ENCODE measurements at places on chromosomes 5 and 9.
A peak's percentile ranks its signal among the peaks of the same experiment; 100 is the strongest.

- no peak for DNase-seq
Observed at GRCh38 chr5:91264311-91265051, 118.6 kb downstream of the ARRDC3 start.

DNA sequence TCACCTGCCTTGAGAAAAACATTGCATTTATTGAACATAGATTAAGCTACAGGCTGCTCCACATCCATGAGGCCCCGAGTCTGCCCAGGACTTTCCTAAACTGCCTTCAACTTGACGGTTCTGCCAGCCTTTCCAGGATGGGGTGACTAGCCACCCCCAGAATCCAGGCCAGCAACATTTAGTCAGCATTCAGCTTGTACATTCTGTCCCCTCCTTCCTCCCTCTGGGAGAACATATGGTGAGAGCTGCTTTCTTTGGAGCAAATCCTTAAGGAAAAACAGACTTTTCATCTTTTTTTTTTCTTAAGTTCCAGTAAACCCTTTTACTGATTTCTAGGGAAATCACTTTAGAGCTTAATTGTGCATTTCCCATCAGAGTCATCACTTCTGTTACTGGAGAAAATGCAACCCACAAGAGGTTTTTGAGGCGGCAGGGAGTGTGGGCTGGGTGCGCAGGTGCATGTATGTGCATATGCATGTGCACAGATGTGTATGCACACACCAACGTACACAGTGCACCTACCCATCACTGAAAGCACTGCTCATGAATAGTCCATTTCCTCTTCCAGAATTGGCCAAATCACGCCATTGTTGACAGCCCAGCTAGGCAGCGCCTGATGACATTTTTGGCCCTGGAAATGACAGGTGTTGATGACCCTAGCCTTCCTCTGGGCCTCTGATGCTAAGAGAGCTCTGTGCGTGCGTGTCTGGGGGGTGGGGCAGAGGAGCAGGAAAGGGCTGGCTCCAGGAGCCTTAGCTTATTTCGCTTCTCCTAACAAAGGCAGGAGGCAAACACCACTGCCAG, 145.6 kb downstream of the HSD17B3 start:
- DNase-seq = no peak

GRCh38 chr5:54619731-54620130, 102.2 kb downstream of the SNX18 start:
- no peak for DNase-seq

GRCh38 chr5:36228505-36228904, 13.2 kb downstream of the NADK2 start:
- no peak for DNase-seq

DNA sequence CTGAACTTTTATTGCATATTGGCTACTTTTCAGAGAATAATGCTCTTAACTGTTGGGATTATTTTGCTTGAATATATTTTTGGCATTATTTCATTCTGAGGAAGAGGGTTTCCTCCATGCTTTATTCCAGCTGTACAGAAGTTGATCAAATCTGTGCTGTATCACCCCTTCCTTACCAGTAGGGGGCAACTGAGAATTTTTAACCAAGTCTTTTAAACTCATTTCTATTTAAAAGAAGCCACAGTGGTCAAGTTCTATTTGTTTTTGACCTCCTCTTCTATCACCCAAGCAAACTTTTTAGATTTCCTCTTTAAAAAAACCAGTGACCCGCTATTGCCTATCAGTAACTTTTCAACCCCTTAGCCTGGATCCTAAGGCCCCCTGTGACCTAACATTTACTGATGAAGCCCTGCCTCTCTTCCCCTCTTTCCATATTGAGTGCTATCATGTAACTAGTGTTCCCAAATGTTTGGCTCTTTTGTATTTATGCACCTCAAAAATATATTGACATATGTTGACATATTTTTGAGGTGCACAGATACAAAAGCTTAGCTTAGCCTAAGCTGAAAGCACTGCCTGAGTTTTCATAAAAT, 80.6 kb downstream of the FBXO4 start:
- no peak for DNase-seq

- DNase-seq = peak; percentile 29
Observed at GRCh38 chr5:42944989-42945388, 95.1 kb downstream of the ANXA2R start.

DNA sequence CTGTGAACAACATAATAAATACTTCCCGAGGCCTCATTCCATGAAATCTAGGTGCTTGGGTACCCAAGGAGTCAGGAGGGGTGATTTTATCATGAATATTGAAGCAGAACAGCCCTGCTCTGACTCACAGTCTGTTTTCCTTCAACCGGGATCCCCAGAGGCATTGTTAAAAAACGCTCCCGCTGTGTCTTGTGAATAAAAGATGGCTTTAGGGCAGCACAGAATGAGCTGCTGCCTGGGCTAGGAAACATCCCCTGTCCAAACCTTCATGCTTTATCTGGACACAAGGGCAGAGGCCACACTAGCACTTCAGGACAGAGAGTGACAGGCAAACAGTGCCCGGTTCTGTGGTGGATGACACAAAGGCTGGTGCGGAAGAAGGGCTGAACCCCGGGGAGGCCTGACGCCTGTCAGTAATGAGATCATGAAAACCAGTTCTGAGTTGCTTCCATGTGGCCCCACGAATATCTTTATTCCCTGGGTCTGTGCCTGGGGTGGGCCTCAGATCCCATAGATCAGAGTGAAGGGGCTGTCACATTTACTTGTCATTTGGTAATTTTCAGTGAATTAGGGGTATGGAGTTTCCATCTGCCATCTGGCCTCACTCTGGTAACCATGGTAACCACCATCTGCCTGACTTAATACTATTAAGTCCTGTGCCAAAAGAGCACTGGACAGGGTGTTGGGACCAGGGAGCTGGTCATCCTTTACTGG, 2.6 kb downstream of the IGFBPL1 start:
- DNase-seq = peak; percentile 55

GRCh38 chr9:13446286-13446937, 166.9 kb upstream of the MPDZ start:
- DNase-seq = no peak

GRCh38 chr9:18606846-18607245, 132.9 kb downstream of the ADAMTSL1 start:
- DNase-seq = no peak

GRCh38 chr5:87394411-87395165, 18.1 kb downstream of the CCNH start:
- no peak for DNase-seq

- DNase-seq = no peak
Observed at GRCh38 chr5:175521313-175521833, 43.0 kb downstream of the SFXN1 start.

GRCh38 chr9:121650217-121651007, 1.0 kb upstream of the DAB2IP start:
- DNase-seq = no peak

GRCh38 chr9:98383758-98384157, 128.3 kb upstream of the TBC1D2 start:
- DNase-seq = no peak

DNA sequence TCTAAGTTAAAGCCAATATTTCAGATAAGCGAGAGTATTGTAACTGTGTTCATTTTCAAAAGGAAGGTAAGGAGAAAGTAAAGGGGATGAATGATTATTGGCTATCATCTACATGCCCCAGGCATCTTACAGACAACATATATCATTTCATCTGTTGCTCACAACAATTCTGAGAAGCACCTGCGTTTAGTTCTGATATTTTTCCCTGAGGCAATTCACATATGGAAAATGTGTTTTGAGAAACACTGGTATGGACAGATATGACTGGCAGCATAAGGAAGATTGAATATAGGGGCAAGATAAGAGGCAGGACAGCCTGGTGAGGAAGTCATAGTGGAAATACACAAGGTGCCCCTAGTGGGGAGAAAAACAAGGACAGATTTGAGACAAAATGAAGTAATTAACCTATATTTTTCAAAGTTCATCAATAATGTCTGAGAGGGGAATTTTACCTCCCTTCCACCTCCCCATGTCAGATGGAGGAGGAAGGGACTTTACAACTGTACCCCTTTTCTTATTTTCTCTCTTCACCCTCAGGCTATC, 87.7 kb upstream of the TRIM32 start:
- DNase-seq = no peak

DNA sequence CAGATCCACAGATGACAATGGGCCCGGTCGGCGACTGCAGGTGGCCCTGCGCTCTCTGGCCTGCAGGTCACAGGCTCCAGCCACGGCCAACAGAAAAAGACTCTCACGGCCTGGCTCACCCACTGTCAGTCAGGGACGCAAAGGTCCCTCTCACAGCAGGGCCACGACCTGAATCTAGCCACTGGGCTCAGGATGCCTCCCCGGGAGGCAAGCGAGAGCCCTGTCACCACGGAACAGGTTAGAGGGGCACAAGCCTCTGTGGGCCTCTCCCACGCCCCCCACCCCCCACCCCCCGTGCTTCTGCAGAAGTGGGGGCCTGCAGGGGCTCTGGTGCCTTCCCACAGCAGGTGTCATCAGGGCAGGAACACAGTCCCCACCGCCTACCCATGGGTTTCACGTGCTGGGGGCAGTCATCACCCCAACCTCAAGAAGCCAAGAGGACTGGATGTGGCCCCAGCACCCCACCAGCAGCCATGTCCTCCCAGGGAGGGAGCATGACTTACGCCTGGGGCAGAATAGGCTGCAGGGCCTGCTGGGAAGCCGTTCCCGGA, 17.3 kb upstream of the EGFL7 start:
- no peak for DNase-seq

GRCh38 chr5:109961751-109962150, 272.0 kb downstream of the MAN2A1 start:
- DNase-seq = no peak

DNA sequence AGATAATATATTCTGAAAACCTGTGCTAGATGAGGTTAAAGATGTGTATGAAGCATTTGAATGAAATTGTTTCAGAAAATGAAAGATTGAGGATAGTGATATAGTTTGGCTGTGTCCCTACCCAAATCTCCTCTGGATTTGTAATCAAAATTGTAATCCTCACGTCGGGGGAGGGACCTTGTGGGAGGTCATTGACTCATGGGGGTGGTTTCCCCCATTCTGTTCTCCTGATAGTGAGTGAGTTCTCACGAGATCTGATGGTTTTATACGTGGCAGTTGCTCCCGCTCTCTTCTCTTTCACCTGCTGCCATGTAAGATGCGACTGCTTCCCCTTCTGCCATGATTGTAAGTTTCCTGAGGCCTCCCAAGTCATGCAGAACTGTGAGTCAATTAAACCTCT, 2.0 kb upstream of the TEX48 start:
- no peak for DNase-seq

All from T1000 (cell line).